ENCODE measurements at places on chromosomes 16 and 17. TPM values are rescaled to one million over a fixed set of nuclear protein-coding genes. Genes with fewer than 3 reads are reported as not detected.

The RHBDL3 gene
- total RNA-seq = 0.11 TPM

The RHBDF2 gene
- 48.5 TPM for total RNA-seq

The PAGR1 gene
- total RNA-seq = 29.5 TPM

- DNase-seq = no peak
- no peaks in the 10 kb centered on the region for H3K36me3 ChIP-seq
- H3K4me3 ChIP-seq = no peak overlapping the region
- no peaks in the 10 kb centered on the region for H3K27me3 ChIP-seq
Observed at GRCh38 chr16:49336581-49336980, 37.0 kb upstream of the C16orf78 start.

- no peak for DNase-seq
- H3K4me3 ChIP-seq = no peak overlapping the region
- H3K27me3 ChIP-seq = no peaks in the 10 kb centered on the region
- H3K27ac ChIP-seq = no peak overlapping the region
- no peaks in the 10 kb centered on the region for H3K36me3 ChIP-seq
Observed at GRCh38 chr16:9177861-9178260, 86.4 kb downstream of the HAPSTR1 start.

All from activated T-helper 2 cell treated with anti-CD3 and anti-CD28 coated beads, Interferon-gamma antibody, Interleukin-2, Interleukin-4, amounts not matched to agents 10 μg/mL and 5 μg/mL and 100 μg/mL, durations not matched to agents 14 hours and 24 hours and 36 hours (primary cell).